Lower leg skin (tissue), 4 donors: ENCODE measurements at places on chromosomes 2 and 18. TPM values are rescaled to one million over a fixed set of nuclear protein-coding genes. Genes with fewer than 3 reads are reported as not detected.

Gene TTR
- not detected for total RNA-seq

Gene FNDC4
- 9.1 TPM for total RNA-seq

Gene B3GNT7
- total RNA-seq = 1.9 TPM

Gene PIAS2
- total RNA-seq = 11.7 TPM

Gene SAG
- total RNA-seq = not detected

Gene NCKAP5
- total RNA-seq = 2.7 TPM

Gene ASB18
- total RNA-seq = not detected

Gene RTP5
- not detected for total RNA-seq

Gene HAT1
- total RNA-seq = 23.3 TPM

Gene TACR1
- 8.0 TPM for total RNA-seq

Gene CCDC102B
- 0.88 TPM for total RNA-seq
